ENCODE measurements at places on chromosomes 5 and 9.

DNA sequence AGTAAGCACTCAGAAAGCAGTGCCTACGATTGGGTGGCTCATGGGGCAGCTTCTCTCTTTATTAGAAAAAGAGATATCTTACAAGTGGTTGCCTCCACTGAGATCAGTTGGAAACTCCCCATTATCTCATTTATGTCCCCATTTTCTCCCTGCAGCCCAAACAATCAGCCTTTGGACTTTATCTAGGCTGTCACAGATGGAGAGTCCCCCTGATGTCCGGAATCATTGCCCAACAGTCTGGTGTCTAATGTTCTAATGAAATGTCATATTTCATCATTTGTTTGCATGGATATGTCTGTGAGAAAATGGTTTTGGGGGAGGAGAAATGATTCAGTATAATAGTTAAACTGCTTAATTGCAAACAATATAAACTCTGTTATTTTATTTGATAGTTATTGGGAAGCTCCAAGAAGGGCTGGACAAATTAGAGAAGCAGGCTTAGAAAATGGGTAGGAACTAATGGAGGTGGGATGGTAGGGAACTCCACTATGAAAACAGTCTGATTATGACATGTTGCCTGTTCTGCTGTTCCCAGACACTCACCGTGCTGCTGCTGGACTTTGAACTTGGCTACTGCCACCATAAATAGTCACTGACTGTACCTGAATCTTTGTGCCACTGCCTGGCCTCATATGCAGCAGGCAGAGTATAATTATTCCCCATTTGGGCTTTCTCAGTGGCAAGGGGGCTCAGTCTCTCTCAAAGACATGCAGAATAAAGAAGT is 38.3 kb upstream of the SMAD5 start:
- DNase-seq: no peak

DNA sequence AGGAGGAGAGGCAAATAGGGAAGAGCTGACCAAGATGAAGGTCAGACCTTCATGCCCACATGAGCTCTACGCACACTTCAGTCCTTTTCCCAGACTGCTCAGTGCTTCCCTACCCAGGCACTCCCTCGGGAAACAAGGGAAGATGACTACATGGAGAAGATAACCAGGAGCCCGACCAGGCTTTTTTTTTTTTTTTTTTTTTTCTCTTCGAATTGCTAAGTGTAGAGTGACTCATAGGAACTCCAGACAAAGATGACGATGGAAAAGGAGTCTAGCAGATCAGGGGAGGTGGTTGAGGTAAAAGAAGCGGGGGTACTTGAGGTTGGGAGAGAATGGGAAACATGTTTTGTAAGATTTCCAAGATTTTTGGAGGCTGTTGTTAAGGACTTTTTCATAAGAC is 526.1 kb downstream of the BNC2 start:
- DNase-seq: no peak

GRCh38 chr9:7315746-7316145 is 483.8 kb downstream of the DMAC1 start:
- no peak for DNase-seq

- no peak for DNase-seq
Measured at GRCh38 chr9:69260161-69260560, 64.9 kb upstream of the ENTREP1 start.

DNA sequence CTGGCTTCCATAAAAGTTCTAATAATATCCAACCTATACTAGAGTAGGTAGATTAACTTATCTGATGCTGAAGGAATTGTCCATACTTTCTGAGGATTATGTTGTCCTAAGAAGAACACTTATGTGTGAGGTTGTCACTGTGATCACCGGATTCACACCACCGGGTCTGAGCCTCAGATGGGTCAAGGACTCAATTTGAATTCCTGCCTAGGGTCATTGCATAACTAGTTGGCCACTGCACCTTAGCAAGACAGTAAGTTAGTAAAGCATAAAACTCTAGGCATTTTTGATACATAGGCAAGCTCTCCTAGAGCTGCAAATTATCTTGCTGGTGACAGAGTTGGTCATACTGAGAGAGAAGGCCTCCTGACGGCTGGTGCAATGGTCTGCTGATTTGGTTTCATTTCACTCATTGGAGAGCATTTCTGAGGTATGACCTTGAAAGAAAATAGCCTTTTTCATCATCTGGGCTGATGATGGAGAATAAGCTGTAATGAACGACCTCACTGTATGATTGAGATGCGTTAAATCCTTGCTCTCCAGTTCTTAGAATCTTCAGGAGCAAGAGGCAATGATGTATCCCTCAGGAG is 72.0 kb upstream of the CKMT2 start:
- DNase-seq: no peak

DNA sequence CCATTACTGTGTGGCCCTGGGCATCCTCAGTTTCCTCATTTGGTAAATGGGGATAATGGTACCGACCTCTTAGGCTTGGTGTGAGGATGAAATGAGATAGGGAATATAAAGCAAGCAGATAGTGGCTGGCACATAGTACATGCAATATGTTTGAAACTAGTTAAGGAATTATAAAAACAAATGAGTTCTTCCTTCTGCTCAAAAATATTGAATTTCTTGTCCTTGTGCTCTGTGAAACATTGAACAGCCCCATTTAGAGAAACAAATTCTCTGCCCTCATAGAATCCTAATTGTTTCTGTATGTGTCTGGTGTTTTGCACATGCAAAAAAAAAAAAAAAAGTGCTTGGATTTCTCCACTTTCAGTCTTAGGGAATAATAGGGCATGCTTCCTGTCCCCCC is 39.7 kb downstream of the PTCD2 start:
- DNase-seq: no peak

Data from CD4-positive, alpha-beta T cell treated with Interleukin-10 for 1 hour (primary cell).